SJSA1 (cell line): ENCODE measurements at places on chromosomes 5 and 9. TPM values are rescaled to one million over a fixed set of nuclear protein-coding genes. Genes with fewer than 3 reads are reported as not detected.

ADAMTS16 gene
- total RNA-seq: 5.4 and 7.5 TPM in 2 replicates

GAS1 gene
- 2.3 and 3.7 TPM in 2 replicates for total RNA-seq

PCDHGA3 gene
- total RNA-seq: 0.26 TPM in 1 of 2 replicates, not detected in the other

PLPP7 gene
- 0.08 TPM in 1 of 2 replicates, not detected in the other for total RNA-seq

CCIN gene
- total RNA-seq: 0.61 and 1.3 TPM in 2 replicates

LCNL1 gene
- not detected in 2 replicates for total RNA-seq

PTGS1 gene
- 0.39 and 0.97 TPM in 2 replicates for total RNA-seq

PRELID1 gene
- 456 and 457 TPM in 2 replicates for total RNA-seq

LCN1 gene
- total RNA-seq: not detected in 2 replicates

CYFIP2 gene
- 0.06 and 4.1 TPM in 2 replicates for total RNA-seq

PCDHA9 gene
- total RNA-seq: under 0.01 TPM in 1 of 2 replicates, not detected in the other

ENTR1 gene
- 25.3 and 34.8 TPM in 2 replicates for total RNA-seq

LCN6 gene
- total RNA-seq: not detected in 2 replicates

WDR31 gene
- total RNA-seq: 0.24 and 2.0 TPM in 2 replicates

RNF208 gene
- not detected in 2 replicates for total RNA-seq

RAD1 gene
- 57.6 and 58.6 TPM in 2 replicates for total RNA-seq

TEX10 gene
- total RNA-seq: 25.7 and 25.8 TPM in 2 replicates

GPRIN1 gene
- 15.0 and 15.6 TPM in 2 replicates for total RNA-seq

MLANA gene
- not detected in 2 replicates for total RNA-seq

SNX24 gene
- total RNA-seq: 33.3 and 37.6 TPM in 2 replicates

EGFLAM gene
- total RNA-seq: 0.08 TPM in 1 of 2 replicates, not detected in the other

TBCA gene
- total RNA-seq: 167 and 300 TPM in 2 replicates

DPM2 gene
- 20.4 and 24.5 TPM in 2 replicates for total RNA-seq

PNPLA7 gene
- total RNA-seq: 0.05 TPM in 1 of 2 replicates, not detected in the other

CD274 gene
- 6.2 and 8.0 TPM in 2 replicates for total RNA-seq

ADAMTS19 gene
- total RNA-seq: not detected in 2 replicates

ARL14EPL gene
- 1.3 TPM in 1 of 2 replicates, not detected in the other for total RNA-seq

TAF11L5 gene
- not detected in 2 replicates for total RNA-seq

PCDHA1 gene
- total RNA-seq: not detected in 2 replicates

PCDHB8 gene
- total RNA-seq: 0.75 and 1.8 TPM in 2 replicates

LCN12 gene
- total RNA-seq: not detected in 2 replicates

GRXCR2 gene
- total RNA-seq: 0.21 TPM in 1 of 2 replicates, not detected in the other

SLC6A3 gene
- not detected in 2 replicates for total RNA-seq

ZNF367 gene
- total RNA-seq: 45.4 and 55.5 TPM in 2 replicates

MAP1B gene
- total RNA-seq: 93.8 and 195 TPM in 2 replicates

ZBTB5 gene
- 12.8 and 13.7 TPM in 2 replicates for total RNA-seq

FCN2 gene
- total RNA-seq: not detected in 2 replicates

DNAH5 gene
- total RNA-seq: 0.09 and 0.63 TPM in 2 replicates

NME5 gene
- total RNA-seq: not detected in 2 replicates

GFPT2 gene
- 125 and 138 TPM in 2 replicates for total RNA-seq

C9orf50 gene
- not detected in 2 replicates for total RNA-seq
